ENCODE measurements at places on chromosomes 5 and 9. TPM values are rescaled to one million over a fixed set of nuclear protein-coding genes. Genes with fewer than 3 reads are reported as not detected.
A peak's percentile ranks its signal among the peaks of the same experiment; 100 is the strongest.

DNA sequence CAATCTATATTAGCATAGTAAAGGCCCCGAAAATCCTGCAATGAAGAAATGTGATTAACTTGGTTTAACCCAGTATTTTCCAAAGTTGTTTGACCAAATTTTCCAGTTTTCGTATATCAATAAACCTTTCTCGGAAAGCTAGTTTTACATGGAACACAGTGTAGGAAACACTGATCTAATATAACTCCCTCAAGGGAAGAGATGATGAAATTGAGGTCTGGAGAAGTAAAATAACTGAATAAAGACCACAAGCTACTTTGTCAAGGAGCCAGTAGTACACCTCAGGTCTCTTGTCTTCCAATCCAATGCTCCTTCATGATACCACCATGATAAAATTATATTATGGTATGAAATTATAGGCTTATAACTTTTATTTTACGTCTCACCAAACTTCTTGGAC, 118.1 kb upstream of the TARS1 start:
- DNase-seq, result no peak

GRCh38 chr9:116539549-116539948, 147.6 kb upstream of the TRIM32 start:
- no peak for DNase-seq

DNA sequence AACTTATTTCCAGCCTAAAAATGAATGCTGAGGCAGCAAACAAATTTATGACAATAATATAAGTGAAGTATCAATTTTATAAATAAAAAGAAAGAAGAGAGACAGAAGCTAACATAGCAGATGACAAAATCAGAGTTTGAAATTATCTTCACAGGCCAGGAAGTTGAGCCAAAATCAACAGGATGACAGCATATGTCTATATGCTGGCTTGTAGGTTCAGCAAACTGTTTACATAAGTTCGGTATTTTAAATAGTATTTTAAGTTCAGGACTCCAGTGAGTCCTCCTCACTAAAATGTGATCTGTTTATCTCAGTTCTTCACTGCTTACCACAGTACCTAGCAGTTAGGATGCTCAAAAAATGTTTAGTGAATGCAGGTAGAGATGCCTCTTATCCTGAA, 359.6 kb upstream of the SMC2 start:
- DNase-seq, result no peak

GRCh38 chr5:96253140-96253539, 179.9 kb downstream of the PCSK1 start:
- DNase-seq, result no peak

DNA sequence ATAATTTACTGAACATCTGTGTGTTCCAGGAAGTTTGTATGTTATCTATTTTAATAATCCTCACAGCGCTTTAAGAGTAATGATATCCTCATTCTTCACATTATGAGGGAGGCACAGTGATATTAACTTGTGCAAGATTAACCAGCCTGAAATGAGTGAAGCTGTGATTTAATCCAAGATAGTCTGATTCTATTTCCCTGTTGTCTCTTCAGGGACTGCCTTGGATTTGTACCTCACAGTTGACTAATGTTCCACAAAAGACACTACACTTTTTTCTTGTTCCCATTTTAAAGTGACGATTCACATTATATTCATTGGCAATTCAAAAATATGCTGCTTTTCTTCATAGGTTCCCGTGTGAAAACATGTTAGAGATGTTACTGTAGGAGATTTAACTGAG, 125.3 kb upstream of the GNA14 start:
- no peak for DNase-seq

DNA sequence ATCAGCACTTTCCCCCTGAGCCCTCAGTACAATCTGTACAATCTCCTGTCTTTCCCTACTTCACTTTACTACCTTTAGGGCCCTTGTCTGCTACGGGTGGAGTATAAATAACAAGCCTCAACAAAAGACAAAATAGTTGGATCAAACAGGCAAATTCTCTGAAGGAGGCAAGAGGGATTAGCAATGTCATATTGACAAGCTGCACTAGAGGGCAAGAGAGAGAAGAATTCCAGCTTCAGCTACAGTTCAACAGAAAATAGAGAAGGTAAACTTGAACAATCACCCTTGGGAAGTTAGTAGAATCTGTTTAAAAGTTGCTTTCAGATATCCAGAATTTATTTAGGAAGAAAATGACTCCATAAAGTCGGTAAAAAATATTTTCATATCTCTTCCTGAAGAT, 68.4 kb upstream of the IZUMO3 start:
- DNase-seq, result no peak

- DNase-seq, result no peak
These were observed 152.5 kb downstream of the MUSK start for GRCh38 chr9:110821064-110821463.

DNA sequence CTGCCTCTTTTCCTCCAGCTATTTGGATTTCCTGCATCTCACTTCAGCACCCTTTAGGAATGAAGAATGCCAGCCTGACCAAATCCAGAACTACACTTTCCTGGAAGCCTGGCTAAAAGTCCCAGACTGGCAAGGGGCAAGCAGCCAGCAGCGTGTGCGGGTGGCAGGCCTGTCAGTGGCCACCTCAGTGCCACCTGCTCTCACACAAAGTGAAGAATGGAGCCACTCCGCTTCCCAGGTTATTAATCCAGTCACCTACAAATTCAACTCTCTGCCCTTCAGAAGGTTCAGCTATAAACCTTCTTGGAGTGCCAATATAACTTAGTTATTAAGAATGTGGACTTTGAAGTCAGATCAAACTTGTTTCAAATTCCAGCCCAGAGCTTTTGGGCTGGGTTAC, 6.7 kb upstream of the ALDOB start:
- DNase-seq, result no peak

- DNase-seq, result peak; percentile 22
These were observed 176.8 kb downstream of the MACROH2A1 start for GRCh38 chr5:135222171-135222681.

OR1Q1 gene
- not detected for total RNA-seq

WWC1 gene
- 53.8 TPM for total RNA-seq
